ENCODE measurements at places on chromosomes 12 and 14.

- no peak for DNase-seq
Measured at GRCh38 chr12:126243814-126244440, 1178.7 kb downstream of the AACS start.

- DNase-seq = no peak
Measured at GRCh38 chr12:68501226-68501625, 109.5 kb upstream of the RAP1B start.

DNA sequence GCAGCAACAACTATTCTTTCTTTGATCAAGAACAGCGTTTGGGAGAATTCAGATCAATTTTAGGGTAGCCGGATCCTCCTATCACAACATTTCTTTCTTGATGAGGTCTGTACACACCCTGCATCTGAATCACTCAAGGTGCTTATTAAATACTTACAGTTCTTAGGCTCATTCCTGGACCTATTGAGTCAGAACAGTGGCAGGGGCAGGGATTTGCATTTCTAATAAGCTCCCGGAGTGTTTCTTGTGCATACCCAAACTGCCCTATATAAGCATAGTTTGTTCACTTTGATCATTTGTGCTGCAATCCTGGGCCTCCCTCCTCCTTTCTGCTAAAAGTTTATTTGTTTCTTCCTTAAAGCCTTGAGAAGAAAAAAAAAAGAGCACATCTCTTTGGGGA is 80.5 kb upstream of the RPH3A start:
- no peak for DNase-seq

DNA sequence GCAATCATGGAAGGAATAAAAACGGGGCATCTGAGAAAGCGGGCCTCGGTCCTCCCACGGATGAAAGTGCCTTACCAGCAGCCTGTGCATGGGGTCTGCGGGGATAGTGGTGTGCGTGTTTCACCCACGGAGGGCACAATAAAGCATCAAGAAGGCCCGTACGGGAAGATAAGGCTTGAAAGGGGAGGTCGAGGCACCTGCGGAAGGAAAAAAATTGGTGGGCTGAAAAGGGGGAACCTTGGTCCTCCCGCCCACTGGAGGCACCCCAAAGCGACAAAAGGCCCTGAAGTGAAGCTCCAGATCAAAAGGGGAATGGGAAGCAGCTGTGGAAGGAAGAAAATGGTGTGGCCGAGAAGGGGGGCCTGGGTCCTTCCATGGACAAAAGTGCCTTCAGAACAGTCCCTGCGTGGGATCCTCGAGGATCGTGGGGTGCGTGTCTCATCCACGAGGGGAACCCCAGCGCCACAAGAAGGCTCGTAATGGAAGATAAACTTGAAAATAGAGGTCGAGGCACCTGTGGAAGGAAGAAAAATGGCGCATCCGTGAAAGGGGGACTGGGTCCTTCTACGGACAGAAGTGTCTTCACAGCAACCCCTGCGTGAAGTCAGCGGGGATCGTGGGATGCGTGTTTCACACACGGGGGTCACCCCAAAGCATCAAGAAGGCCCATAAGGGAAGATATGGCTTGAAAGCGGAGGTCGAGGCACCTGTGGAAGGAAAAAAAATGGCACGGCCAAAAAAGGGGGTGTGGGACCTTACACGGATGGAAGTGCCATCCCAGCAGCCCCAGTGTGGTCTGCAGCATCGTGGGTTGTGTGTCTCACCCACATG is 276.9 kb downstream of the ALG10 start:
- DNase-seq = no peak

DNA sequence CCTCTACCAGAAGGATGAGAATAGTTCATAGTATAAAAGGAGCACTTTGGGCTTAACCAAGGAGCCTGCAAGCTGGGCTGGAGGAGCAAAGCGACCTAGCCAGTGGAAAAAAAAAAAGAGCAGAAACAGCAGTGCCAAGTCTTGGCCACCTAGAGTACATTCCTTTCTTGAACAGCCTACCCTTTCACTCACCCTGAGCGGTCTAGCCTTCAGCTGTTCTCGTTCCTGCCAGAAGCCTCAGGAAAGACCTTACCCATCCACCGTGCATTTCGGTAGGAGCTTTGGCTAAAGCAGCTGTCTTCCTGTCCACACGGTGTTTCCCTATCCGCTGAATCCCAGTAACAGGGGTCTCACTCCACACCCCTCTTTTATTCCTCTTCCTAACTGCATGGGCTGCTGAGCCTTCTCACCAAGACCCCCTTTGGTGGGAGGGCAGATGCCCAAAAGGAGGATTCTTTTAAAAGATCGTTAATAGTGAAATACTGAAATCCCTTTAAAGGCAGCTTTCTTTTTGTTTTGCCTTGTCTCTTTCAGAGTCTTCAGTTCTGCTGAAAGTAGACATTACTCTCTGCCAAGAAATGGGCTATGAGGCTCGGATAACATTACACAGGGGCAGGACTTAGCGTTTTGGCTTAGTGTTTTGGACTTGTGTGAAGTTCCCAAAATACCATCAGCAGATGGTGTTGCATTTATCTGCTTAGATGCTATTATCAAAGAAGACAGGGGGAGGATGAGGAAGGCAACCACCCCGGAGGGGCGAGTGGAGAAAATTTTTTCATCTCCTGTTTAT is 88.5 kb upstream of the METAP2 start:
- no peak for DNase-seq

- DNase-seq = no peak
Measured at GRCh38 chr12:47024463-47024862, 55.0 kb upstream of the PCED1B start.

GRCh38 chr14:55794655-55795595 is 214.9 kb downstream of the KTN1 start:
- no peak for DNase-seq

DNA sequence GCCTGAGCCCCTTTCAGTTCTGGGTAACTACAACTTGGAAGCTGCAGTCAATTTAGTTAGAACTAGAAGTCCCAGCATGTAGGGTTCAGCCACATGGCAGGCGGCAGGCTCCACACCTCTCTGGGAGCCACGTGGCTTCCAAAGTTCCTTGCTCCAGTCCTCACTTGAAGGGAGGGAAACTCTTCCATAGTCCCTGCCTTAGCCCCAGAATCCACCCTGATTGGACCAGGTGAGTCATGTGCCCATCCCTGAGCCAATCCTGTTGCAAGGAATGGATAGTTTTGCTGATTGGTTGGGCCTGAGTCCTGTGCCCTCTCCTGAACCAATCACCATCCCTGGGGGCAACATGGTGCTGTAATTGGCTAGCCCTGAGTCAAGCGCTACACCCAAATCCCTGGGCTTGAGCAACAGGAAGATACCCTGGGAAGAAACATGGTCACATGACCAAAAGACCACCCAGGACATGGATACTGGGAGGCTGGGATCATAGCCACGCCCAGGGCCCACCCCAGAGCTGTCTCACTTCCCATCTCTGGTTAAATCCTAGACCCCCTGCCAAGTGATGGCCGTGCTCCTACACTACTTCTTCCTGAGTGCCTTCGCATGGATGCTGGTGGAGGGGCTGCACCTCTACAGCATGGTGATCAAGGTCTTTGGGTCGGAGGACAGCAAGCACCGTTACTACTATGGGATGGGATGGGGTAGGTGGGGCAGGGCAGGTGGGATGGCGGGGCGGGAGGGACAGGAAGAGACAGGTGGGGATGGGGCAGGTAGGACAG is 154.7 kb downstream of the ADGRD1 start:
- no peak for DNase-seq

DNA sequence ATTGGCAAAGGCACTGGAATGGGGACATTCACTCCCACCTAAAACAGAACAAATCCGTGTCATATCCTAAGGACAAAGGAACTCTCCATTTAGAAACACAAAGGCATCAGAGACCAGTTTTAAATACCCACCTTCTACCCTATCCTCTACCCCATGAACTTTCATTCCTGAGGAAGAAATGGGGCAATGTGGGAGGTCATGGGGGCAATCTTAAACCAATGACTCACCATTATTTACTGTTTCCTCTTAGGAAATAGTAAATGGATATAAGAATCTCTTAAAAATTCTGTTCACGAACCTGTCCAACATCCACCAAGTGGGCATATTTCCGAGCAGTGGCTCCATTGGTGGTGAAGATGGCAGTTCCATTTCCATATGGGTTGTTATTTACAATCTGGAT is 19.4 kb downstream of the ALDH6A1 start:
- no peak for DNase-seq

- DNase-seq = no peak
Measured at GRCh38 chr12:67969134-67969802, 20.0 kb upstream of the IFNG-AS1 start.

GRCh38 chr12:74780182-74780849 is 242.7 kb downstream of the ATXN7L3B start:
- DNase-seq = no peak

DNA sequence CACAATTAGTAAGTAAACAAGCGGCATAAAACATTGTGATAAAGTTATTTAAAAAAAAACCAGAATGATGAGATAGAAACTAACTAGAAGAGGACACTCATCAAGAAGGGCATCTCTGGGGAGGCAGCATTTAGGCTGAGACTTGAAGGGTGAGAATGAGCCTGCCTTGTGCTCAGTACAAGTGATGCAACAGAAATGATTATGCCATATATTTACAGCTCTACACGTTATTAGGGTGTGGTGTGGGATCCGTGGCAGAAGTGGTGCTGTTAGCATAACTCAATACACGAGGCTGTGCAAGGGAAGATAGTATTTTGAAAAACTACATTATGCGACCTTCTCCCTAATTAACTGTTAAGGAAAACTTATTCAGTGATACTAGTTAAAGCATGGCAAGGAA is 178.5 kb upstream of the ATF7IP start:
- DNase-seq = no peak

DNA sequence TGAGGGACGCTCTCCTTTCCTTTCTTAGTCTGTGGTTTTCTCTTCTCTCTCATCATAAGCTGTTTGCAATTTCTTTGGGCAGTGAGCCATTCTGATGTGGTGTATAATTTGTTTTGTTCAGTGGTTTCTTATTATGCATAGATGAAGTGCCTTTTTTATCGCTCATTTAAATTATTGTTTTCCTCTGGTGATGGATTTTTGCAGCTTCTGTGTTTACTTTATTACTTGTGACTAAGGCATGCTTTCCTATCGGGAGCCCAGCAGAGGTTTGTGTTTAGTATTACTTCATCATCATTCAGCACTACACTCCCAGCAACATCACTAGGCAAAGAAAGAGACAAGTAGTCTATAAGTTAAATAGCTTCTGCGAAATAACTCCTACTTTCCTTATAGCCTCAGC is 586.6 kb upstream of the NOVA1 start:
- DNase-seq = no peak

- no peak for DNase-seq
Measured at GRCh38 chr12:26696613-26697092, 136.3 kb downstream of the ITPR2 start.

DNA sequence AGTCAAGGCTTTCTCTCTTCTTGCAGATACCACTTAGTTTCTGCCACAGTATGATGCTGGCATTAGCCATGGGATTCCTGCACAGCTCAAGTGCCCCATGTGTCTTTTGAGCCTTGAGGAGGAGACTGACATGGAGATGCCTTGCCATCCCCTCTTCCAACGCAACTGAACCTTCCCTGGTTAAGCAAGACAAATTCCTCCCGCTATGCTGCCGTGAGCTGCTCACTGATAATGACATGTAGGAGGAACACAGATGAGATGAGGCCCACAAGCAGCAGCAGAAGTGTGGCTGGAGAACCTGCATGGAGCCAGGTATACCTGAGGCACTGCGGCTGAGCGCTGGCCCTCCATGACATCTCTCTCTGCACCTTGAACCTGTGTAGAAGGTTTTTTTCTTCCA is 15.4 kb upstream of the PPP1R1A start:
- DNase-seq = no peak

DNA sequence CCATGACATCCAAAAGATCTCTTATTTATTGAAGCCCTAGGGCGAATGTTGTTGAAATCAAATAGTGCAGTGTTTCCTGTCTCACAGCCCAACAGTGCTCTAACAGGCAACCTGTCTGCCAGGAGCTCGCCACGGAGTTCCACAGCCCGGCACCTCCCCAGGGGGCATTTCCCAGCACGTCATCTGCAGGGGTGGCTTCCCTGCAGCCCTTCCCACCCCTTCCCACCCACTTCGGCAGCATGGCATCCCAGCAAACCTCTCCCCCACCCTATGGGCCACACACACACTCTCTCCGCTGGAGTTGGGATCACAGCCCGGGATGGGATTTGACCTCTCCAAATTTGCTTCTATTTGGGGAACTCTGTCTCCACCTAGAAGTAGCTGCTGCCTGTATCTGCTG is 62.7 kb upstream of the C14orf180 start:
- DNase-seq = no peak

Data from GDM1 (cell line).